ENCODE measurements at places on chromosomes 6 and 20.

DNA sequence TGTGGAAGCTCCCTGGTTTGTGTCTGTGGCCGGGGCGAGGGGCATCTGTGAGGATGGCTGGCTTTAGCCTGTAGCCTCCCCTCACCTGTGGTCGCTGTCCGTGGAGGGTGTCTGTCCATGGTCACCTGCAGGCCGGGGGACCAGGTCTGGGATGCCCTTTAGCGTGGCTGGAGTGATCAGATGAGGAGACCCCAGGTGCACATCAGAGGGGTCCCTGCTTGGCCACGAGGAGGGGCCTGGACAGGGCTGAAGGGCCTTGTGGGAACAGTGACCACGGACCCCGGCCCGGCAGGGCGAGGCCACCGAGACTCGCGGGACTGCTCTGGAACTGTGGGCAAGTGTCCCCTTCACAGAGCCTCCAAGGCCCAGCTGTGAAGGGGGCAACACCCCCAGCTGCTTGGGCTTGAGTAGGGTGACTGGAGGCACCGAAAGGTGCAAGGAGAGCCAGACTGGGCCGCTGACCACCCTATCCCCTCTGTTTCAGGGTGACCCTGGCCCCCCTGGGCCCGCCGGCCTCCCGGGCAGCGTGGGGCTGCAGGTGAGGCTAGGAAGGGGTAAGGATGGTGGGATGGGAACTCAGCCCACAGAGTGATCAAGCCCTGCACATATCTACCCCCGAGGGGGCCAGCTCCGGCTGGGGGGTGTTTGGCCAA is 8.6 kb downstream of the COL9A3 start:
- DNase-seq = no peak

DNA sequence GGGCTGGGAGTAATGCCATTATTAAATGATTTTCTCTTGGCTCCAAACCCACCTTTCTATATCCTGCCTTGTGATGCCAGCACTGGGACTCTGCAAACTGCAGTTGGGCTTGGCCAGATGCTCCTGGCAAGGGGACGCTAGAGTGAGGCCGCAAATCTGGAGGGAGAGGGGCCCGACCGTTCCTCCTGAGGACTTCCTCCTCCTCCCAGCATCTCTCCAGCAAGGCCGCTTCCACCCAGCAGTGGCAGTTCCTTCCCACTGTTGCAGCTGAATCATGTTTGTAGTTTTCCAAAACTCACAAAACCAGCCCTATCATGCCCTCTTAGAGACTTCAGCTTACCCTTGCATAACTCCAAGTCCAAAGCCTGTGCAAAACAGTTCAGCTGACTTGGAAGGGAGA is 244.4 kb downstream of the FOXA2 start:
- no peak for DNase-seq

DNA sequence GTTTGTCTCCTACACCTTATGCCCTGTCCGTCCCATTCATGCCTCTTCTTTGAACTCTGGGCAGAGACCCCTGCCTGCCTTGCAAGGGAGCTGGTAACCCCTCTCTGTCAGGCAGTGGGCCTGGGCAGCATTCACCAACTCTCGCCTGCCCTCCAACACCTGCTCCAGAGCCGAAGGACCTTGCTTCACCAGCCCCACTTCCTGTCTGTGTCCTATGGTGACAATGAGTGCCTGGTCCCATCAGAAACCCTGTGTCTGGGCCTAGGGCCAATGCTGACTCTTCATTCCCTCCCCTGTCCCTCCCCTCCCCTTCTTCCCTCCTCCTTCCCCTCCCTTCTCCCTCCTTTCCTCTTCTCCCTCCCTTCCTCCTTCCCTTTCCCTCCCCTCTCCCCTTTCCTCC is 22.8 kb upstream of the PCMTD2 start:
- no peak for DNase-seq

DNA sequence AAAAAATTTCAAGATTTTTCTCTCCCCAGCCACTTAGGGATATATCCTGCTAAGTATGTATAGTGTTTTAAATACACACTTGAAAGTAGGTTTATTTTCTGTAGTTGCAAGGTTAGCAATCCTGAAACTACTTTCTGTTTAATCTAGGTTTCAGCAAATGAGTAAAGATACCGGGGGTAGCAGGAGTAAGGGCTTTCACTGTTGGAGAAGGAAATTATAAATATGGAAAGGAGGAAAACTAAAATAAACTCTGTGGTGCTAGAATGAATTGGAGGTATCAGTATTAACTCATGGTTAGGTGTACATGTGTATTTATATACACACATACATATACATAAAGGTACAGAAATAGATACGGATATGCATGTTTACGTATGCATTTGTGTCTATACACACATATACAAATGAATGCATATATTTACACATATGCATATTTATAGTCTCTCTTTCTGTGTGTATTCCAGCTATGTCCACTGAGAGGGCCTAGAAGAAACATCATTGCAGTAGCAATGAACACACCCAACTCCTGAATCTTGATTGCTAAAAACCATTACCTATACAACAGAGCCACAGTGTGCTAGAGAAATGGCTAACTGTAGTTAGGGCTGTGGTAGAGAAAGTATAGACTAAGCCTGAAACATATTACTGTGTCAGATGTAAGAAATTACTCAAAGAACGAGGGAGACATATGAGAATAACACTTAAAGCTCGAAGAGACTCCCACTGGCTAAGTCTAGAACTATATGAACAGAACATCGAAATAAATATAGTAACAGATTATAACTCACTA is 95.9 kb upstream of the EMILIN3 start:
- DNase-seq = no peak

DNA sequence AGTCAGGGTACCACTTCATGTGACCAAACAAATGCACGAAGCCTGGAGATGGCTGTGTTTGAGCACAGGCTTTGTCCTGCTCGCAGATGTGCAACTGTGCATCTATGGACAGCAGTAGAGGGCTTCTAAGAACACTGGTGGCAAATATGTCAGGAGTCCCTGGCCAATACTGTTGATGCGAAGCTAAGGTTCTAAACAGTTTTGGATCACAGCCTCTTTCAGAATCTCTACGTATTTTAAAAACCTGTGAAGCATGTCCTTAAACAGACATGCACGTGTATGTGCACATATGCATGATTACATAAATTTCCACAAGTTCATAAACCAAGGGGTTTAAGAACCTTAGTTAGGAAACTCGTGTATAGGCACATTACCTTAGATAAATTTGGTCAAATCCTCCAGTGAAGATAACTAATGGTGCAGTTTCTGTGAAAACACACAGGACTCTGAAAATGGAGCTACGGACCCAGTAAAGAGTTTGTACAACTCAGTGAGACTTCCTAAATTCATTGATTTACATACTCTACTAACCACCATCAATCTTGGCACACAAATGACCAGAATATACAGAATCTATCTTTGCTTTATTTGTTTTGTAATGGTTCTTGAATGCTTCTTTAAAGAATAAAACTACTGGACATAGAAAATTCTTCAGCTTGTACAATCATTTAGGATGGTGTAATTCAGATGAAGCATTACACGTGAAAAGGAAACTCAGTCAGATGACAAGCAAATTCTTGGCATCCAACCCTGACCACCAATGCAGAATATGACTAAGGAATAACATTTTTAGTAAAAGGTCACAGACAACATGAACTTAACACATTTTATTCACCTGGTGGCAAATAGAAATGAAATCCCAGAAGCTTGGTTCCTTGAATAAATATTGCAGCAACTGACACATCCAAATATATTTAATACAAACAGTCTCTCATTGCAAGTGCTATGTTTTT is 27.4 kb downstream of the KCNQ5 start:
- DNase-seq = no peak

DNA sequence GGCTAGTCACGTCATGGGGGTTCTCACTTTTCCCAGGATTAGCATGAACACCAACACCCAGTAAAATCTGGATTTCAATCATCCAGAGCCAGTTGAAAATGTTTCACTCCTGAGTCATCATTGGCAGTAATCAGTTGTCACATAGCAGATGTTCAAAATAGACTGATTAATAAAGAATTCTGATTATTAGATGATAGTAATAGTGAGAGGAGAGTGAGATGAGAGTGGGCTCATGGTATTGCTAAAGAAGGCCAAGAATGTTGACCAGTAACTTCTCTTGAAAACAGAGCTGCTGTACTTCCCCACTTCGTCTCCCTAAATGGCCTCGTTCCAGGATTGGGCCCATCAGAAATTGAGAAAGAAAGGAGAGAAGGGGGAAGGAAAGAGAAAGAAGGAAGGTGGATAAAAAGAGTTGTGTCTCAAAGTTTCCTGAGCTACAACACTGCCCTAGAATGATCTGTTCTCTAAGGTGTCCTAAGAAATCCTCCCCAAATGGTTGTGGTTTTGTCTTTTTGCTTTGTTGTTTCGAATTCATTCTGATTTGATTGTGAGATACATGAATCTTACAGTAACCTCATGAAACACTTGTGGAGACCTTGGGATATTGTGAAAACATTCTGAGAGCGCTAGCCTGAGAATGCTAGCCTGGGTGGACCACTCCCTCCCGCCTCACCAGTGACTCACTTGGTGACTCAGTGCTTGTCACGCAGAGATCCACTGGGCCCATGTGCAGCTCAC is 502.2 kb upstream of the JARID2 start:
- no peak for DNase-seq

GRCh38 chr6:3793545-3793944 is 42.0 kb upstream of the PXDC1 start:
- DNase-seq = no peak

DNA sequence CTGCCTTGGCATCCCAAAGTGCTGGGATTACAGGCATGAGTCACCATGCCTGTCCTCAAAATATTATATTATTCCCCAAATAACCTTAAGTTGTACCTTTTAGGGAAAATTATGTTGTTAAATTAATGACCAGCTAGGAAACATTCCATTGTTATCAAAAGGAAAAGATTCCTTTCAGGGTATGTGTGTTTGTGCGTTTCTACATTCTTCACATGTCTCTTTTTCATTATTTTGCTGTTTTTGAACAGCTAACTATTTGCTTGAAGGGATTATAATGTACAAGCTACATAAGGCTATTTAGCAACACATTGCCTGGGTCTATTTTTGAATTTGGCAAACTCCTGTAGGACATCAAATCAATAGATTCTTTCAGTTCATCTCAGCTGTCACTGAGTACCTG is 57.1 kb downstream of the GJA1 start:
- no peak for DNase-seq

DNA sequence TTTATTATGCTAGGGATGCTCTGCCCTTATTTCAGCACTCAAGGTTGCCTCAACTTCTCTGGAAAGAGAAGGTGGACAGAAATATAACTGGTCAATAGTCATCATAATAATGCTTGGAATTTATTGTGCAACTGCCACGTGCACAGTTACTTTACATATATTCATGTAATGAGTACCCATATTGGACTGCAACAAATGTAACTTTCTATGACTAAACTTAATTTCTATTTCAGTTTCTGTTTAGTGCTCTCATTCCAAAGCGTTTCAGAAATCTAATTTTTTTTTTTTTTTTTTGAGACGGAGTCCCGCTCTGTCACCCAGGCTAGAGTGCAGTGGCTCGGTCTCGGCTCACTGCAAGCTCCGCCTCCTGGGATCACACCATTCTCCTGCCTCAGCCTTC is 28.3 kb upstream of the CD83 start:
- no peak for DNase-seq

DNA sequence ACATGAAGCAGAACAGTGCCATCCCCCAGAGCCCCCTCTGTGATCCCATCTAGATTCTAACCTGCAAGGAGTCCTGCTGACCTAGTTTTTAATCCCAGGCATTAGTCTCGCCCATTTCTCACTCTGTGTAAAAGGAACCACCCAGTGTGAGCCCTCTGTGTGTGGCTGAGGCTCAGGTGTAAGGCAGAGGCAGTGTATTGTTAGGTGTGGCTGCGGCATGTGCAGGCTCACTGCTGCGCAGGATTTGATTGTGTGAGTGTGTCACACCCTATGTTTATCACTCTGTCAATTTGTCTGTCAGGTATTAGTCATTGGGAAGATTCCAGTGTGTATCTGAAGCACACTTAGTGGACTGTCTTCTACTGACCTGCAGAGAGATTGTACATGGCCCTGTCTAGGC is 13.7 kb upstream of the CST8 start:
- DNase-seq = no peak

- DNase-seq = no peak
These were observed 12.0 kb downstream of the TCP1 start for GRCh38 chr6:159777240-159777904.

GRCh38 chr6:123321020-123321419 is 315.7 kb downstream of the TRDN start:
- no peak for DNase-seq

GRCh38 chr20:52524861-52525260 is 333.3 kb upstream of the ZFP64 start:
- DNase-seq = no peak

- DNase-seq = no peak
These were observed 477.6 kb downstream of the EPM2A start for GRCh38 chr6:145257704-145258103.

GRCh38 chr6:95601133-95601532 is 23.8 kb downstream of the MANEA start:
- DNase-seq = no peak

DNA sequence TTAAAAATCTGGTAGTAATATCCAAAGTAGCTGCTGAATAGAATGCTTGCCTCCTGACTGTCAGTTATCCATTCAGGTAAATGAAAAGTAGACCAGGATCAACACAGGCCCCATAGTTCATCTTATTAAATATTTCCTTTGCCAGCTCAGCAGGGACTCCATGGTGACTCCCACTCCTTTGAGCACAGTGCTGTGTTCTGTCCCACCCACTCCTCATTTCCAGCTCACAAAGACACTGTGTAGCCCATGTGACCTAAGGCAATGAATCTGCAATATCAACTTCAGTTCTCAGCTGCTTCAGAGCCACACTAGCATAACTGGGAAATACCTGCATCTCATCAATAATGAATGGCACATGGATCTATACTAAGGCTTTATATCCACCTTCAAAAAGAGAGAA is 189.5 kb upstream of the MANEA start:
- DNase-seq = no peak

DNA sequence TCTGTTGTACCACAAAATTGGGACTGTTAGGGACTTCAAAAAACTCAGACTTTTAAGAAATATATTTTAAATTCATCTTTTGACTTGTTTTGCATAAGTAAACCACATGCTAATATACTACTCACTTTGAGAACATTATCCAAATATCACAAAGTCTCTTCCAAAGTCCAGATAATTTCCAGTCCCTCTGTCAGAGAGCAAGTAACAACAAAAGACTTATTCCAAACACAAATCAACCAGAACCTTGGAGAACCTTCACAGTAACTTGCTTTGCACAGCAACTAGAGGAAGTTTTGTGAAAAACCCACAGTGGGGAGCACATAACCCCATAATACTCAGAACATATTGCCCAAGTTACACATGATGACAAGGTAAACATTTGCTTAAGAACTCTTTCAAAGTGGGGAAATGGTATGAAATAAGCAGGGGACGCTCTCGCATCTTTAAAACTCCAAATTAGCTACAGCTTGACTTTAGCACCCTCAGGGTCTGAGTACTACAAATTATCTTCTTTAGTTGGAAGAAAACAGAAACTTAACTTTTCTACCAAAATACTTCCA is 37.8 kb downstream of the CENPW start:
- DNase-seq = no peak

GRCh38 chr6:29211488-29211887 is 40.8 kb downstream of the OR2J2 start:
- DNase-seq = no peak

- no peak for DNase-seq
These were observed 1.9 kb downstream of the MAVS start for GRCh38 chr20:3848565-3848964.

GRCh38 chr20:63215101-63216040 is 560 bp downstream of the YTHDF1 start:
- no peak for DNase-seq
